Smooth muscle cell of trachea (primary cell): ENCODE measurements at places on chromosomes 4 and X. TPM values are rescaled to one million over a fixed set of nuclear protein-coding genes. Genes with fewer than 3 reads are reported as not detected.

Gene NRK
- 0.17 and 0.87 TPM in 2 replicates for total RNA-seq

Gene NLGN3
- total RNA-seq, result 1.3 and 2.3 TPM in 2 replicates

Gene VCX3A
- not detected in 2 replicates for total RNA-seq

Gene TBC1D8B
- 17.5 and 23.7 TPM in 2 replicates for total RNA-seq

Gene ELF4
- 9.7 and 14.1 TPM in 2 replicates for total RNA-seq

Gene ABHD18
- total RNA-seq, result 5.5 and 7.6 TPM in 2 replicates

Gene CT47B1
- not detected in 2 replicates for total RNA-seq

Gene HS3ST1
- total RNA-seq, result under 0.01 TPM in 1 of 2 replicates, not detected in the other
